Myometrial cell (primary cell): ENCODE measurements at places on chromosomes 7 and 10. TPM values are rescaled to one million over a fixed set of nuclear protein-coding genes. Genes with fewer than 3 reads are reported as not detected.

The GJD4 gene
- not detected in 2 replicates for total RNA-seq

The ZNF248 gene
- total RNA-seq, result 2.9 and 3.2 TPM in 2 replicates

The PDE6C gene
- not detected in 2 replicates for total RNA-seq

The OR9A2 gene
- not detected in 2 replicates for total RNA-seq

The CYP2C9 gene
- total RNA-seq, result not detected in 2 replicates

The GNAI1 gene
- 35.7 and 37.7 TPM in 2 replicates for total RNA-seq

The ABCB8 gene
- total RNA-seq, result 56.9 and 61.1 TPM in 2 replicates

The SUN3 gene
- total RNA-seq, result not detected in 2 replicates

The ZP3 gene
- total RNA-seq, result 0.29 and 1.9 TPM in 2 replicates

The MRLN gene
- total RNA-seq, result not detected in 2 replicates

The BHLHA15 gene
- total RNA-seq, result 0.71 TPM in 1 of 2 replicates, not detected in the other

The PAOX gene
- 8.6 and 12.9 TPM in 2 replicates for total RNA-seq

The SOSTDC1 gene
- total RNA-seq, result 0.29 TPM in 1 of 2 replicates, not detected in the other

The BTAF1 gene
- total RNA-seq, result 15.6 and 21.1 TPM in 2 replicates

The TCTN3 gene
- total RNA-seq, result 49.0 and 52.5 TPM in 2 replicates

The CALML3 gene
- total RNA-seq, result not detected in 2 replicates

The TLX1 gene
- total RNA-seq, result not detected in 2 replicates

The NPC1L1 gene
- total RNA-seq, result not detected in 2 replicates

The CARD11 gene
- 2.6 and 3.9 TPM in 2 replicates for total RNA-seq

The IKZF1 gene
- not detected in 2 replicates for total RNA-seq

The ABCB4 gene
- 0.29 TPM in 1 of 2 replicates, not detected in the other for total RNA-seq

The ZNF273 gene
- 1.9 and 4.9 TPM in 2 replicates for total RNA-seq

The HOXA7 gene
- 2.6 and 4.8 TPM in 2 replicates for total RNA-seq

The GRM3 gene
- total RNA-seq, result not detected in 2 replicates

The ODAD2 gene
- 1.8 and 4.0 TPM in 2 replicates for total RNA-seq

The LAMB1 gene
- 154 and 167 TPM in 2 replicates for total RNA-seq

The PIP gene
- not detected in 2 replicates for total RNA-seq
